Foreskin melanocyte (primary cell): ENCODE measurements at places on chromosomes 11 and 22.

DNA sequence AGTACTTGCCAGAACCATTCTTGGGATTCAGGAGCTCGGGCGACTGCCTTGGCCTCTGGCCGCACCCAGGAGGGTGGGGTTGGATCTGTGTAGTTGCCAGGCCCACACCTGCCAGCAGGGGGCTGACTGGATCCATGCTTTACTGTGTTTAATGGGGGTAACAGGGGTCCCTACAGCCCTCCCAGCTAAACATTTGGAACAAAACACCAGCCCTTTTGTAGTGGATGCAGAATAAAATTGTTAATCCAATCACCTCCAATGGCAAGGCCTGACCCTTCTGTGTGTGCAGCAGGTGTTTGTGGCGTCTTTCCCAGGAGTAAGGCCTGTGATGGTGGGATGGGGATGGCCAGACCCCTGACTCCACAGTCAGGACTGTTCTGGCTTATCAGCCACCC, 22.5 kb downstream of the SUN2 start:
- no peak for DNase-seq

DNA sequence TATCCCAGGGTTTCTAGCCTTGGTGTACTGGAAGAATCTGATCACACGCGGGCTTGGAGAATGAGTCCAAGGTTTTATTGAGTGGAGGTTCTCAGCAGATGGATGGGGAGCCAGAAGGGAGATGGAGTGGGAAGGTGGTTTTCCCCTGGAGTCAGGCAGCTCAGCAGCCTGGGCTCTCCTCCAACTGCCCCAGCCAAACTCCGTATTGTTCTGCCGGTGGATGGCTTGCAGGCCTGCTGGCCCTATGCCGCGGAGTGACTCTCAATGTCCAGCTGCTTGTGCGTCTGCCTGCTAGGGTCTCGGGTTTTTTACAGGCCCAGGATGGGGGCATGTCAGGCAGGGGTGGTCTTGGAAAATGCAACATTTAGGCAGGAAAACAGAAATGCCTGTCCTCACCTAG, 162.4 kb upstream of the LMO1 start:
- DNase-seq: no peak

DNA sequence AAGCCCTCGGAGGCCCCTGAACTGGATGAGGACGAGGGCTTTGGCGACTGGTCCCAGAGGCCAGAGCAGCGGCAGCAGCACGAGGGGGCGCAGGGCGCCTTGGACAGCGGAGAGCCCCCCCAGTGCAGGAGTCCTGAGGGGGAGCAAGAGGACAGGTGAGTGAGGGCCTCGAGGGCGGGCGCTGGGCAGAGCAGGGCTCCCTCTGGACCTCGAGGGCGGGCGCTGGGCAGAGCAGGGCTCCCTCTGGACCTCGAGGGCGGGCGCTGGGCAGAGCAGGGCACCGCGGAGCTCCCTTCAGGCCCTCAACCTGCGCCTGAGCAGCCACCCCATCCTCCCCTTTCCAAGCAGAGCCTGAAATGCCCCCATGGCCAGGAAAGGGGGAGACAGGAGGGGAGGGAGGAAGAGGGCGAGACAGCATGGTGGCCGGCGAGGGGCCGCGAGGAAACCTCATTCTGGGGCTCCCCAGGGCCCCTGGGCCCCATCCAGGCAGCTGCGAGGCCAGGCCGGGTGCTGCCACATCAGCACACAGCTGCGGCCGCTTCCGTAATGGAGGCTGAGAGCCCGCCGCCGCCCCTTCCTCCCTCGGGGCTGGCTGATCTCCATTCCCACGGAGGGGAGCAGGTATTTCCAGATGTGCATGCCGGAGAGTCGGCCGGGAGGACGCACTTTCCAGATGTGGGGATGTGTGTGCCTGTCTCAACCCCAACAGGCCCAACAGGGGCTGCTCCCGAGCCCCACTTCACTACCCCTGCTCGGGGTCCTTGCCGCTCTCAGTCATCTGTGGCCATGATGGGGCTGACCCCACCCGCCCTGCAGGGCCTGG, 10.0 kb downstream of the PRR33 start:
- DNase-seq: no peak

DNA sequence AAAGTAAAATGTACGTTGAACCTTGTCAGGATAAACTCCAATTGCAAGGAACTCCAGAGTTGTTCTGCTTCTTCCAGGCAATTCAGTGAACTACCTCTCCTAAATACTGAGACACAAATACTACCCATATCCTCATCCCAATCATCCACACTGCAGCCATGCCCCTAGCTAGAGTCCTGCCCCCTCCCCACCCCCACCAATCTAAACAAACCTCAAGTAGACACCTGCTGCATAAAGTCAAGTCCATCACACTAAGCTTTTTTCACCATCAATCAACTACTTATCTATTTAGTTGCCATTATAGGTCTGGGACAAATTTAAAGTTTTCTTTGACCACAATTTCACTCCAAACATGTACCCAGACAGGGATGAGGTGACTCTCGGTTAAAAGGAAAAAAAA, 93.2 kb upstream of the APOA1 start:
- no peak for DNase-seq

DNA sequence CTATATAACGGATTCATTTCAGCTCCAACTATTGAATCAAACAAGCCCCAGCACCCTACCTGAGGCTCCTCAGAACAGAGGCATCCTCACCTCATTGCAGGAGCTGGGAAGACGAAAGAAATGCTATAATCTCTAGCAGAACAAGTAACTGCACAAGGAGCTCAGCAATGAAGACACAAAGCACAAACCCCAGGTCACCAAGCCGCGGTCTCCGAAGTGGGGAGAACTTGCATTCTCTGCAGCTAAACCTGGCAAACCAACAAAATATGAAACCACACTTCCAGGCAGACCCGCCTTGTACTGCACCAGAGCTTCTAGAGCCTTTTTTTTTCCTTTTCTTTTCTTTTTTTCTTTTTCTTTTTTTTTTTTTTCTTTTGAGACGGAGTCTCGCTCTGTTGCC, 21.8 kb upstream of the CD5 start:
- DNase-seq: no peak

DNA sequence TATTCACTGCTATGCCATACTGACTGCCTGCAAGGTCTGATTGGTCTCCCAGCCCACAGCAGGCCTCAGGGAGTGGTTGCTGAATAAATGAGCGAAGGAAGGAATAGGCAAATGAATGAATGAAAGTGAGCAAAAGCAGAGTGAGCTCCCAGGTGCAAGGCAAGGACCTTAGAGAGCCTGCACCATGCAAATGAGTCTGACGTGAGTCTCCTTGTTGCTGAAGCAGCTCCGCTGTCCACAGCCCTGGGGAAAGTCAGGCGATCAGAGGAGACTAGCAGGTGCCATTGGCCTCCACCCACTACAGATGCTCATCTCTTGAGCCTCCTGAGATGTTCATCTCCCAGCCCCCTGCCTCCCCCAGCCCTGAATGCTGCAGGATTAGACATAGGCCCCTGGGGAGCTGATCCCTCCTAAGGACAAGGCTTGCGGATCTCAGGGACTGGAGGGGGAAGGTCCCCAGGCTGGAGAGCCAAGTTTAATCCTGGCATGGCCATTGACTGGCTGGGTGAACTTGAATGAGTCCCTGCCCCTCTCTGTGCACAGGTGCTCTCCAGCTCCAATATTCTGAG, 22.1 kb downstream of the GDPD5 start:
- DNase-seq: no peak

GRCh38 chr11:57639321-57640067, 10.2 kb downstream of the YPEL4 start:
- DNase-seq: no peak

DNA sequence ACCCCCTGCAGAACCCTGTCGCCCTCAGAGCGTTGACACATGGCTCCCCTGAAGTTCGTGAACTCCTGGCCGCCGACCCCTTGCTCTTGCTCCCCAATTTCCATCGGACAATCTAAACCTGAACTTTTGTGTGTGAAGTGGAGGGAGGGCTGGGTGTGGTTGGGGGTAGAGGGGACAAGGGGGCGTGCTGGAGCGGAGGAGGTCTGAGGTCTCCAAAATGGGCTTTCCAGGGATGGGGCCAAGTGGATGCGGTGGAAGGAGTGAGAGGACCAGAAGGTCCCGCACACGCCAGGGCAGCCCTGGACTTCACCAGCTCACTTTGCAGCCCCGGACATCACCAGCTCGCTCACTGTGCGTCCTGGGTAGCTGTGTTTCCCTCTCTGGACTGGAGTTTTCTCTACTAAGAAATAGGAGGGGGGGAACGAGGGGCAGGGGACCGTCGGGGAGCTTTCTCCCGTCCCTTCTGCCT, 18.6 kb downstream of the CREB3L1 start:
- no peak for DNase-seq

GRCh38 chr11:108117746-108118371, 3.5 kb upstream of the ACAT1 start:
- DNase-seq: peak; percentile 35

GRCh38 chr11:17389957-17390649, 1.6 kb upstream of the KCNJ11 start:
- DNase-seq: no peak

GRCh38 chr11:116777056-116777455, 4.3 kb upstream of the BUD13 start:
- no peak for DNase-seq

- DNase-seq: no peak
These were observed 86.0 kb downstream of the EHF start for GRCh38 chr11:34706709-34707461.
